T-helper 17 cell (primary cell): ENCODE measurements at places on chromosomes 6 and 20.

DNA sequence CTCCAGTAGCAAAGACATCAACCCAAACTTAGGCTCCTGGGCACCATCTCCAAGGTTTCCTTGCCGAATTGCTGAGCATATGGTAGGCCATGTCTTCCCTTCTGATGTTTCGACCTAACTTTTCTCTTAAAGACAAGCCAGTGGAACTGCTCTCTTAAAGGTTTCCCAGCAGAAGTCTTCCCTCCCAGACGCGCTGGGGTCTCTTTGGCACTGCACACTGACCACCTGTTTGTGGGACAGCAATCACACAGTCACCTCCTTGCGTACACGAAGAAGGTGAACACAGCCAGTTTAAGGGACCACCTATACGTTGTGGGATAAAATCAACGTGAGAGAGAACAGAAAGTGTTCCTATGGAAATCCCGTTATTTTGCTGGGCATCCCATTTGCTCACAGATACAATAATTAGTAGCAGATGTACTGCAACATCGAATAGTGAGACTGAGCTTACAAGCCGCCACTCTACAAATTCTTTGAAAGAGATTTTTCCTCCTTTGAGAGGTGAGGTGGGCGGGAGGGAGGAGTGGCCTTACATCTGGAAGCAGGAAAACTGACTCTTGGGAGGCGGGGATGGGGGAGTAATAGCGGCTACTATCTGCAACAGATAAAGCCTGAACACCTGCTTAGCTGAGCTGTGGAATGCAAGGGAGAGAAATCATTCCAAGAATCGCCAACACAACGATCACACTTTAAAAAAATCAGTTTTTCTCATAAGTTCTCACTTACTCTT, 9.9 kb downstream of the GRIK2 start:
- no peak for DNase-seq

- DNase-seq, result no peak
Measured at GRCh38 chr20:62337558-62338293, 29.4 kb downstream of the LAMA5 start.

DNA sequence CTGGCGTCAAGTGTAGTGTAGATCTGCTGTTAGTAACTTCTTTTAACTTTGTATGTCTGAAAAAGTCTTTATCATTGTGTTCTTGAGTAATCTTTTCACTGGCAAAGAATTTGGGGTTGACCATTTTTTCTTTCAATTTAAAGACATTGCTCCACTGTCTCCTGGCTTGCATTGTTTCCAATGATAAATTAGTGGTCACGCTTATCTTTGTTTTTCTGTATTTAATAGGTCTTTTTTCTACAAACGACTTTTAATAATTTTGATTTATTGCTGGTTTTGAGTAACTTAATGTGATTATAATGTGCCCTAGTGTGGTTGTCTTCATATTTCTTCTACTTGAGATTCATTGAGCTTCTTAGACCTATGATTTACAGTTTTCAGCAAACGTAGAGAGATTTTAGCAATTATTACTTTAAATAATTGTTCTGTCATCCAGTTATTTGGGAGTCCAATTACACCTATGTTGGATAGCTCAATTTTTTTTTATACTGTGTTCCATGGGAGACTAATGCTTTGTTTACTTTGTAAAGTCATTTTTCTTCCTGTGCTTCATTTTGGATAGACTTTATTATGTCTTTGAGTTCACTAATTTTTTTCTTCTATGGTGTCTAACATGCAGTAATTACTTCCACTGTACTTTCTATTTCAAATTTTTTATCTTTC, 38.3 kb upstream of the HEY2 start:
- no peak for DNase-seq

DNA sequence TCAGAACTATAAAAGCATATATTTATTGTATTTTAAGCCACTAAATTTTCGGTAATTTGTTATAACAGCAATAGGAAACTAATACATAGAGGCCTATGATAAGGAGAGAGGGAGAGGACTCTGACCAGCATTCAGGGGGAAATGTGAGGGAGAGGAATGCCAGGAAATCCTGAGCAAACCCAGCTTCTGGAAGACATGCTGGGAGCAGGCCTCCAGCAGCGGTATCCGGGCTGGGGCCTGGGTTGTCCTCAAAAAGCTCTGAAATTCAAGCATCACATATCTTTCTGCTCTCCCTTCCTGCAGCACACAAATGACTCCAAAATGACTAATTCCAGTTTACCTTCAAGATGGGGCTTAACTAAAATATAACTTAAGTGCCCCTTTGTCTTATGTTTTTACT, 33.4 kb upstream of the RIMS1 start:
- DNase-seq, result no peak

GRCh38 chr6:52749556-52750152, 13.6 kb downstream of the GSTA2 start:
- no peak for DNase-seq

DNA sequence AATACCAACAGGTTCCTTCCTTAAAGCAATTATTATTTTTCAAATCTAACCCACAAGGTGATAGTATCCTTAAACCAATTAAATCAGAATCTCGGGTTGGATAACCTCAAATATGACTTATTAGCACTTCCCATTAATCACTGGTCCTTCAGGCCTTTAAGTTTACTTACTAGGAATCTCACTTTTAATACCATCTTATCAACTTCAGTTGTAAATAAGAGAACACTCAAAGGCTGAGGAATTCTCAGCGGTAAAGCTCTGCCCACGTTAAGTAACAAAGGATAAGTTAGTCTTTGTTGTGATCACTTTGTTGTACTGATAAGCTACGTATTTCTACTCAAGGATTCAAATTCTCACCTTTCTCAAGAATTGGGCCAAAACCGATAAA, 82.0 kb downstream of the OR2B2 start:
- no peak for DNase-seq

- no peak for DNase-seq
Measured at GRCh38 chr6:36662827-36663256, 15.7 kb upstream of the CDKN1A start.

GRCh38 chr20:37007898-37008649, 56.6 kb upstream of the SAMHD1 start:
- DNase-seq, result no peak

GRCh38 chr6:67200626-67201403, 1434.3 kb upstream of the ADGRB3 start:
- DNase-seq, result no peak

DNA sequence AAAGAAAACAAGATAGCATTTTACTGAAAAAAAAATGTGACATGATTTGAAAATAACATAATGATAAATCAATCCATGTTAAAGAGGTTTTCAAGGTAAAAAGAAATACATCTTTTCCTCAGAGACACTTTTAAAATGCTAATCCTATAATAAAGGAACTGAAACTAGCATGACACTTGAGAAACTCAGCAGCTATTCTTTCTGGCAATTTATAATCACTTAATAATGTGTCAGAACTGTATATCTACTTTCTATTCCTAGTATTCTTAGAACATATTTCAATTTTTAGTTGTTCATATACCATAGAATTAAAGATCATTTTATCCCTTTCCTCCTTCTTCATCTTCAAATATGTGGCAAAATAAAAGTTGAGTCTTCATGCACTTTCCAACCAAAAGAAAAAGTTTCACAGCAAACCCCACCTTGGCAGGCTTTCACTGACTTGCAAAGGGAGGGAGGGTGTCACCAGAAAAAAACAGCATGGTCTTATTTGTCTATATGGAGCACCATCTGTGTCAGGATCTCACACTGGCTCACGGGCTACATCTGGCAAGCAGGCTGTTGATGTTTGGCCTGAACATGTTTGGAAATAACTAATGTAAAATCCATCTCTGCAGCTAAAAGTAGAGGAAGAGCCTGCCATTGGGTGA, 48.5 kb downstream of the FHL5 start:
- DNase-seq, result no peak

DNA sequence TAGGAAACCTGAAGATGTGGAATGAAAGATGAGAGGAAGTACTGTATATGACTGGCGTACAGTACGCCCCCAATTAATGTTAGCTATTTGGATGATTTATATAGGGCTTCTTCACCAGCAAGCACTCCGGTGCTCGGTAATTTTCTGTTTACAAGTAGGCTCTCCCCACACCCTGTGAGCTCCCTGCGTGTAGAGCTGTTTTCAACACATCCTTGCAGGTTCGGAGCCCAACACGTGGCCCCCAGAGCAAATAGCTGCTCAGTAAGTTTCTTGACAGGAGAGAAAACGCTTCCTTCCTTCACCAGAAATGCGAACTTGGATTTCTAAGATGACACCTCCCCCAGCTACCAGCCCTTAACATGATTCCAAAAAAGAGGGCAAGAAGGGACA, 1.2 kb upstream of the RAB22A start:
- DNase-seq, result no peak

- no peak for DNase-seq
Measured at GRCh38 chr20:50713657-50714101, 17.7 kb upstream of the PARD6B start.

- DNase-seq, result no peak
Measured at GRCh38 chr6:136945711-136946121, 23.6 kb downstream of the SLC35D3 start.

DNA sequence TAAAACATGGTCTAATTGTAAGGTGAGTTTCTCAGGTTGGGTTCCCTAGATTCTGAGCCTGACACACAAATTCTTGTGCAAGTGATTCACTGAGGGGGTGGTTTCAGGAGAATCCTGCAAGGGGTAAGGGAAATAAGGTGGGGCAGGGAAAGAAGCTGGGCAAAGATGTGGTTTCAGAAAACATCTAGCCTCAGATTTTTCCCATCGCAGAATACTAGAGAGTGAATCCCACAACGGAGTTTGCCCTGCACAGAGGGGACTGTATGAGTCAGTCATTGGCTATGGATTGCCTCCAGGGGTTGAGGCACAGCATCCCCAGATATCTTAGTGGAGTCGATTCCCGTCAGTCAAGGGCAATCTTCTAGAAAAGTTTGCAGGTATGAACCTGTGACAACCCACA, 65.2 kb downstream of the PRL start:
- no peak for DNase-seq

GRCh38 chr20:50303573-50304500, 113.2 kb downstream of the CEBPB start:
- no peak for DNase-seq

DNA sequence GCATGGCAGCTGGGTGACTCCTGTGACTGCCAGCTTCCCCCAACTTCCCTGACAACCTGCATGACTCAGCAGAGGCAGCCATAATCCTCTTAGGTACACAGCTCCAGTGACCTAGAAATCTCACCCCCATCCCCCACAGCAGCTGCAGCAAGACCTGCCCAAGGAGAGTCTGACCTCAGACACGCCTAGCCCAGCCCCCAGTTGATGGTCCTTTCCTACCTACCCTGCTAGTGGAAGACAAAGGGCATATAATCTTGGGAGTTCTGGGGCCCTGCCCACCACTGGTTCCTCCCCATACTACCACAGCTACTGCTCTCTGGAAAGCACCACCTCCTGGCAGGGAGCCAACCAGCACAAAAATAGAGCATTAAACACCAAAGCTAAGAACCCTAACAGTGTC, 90.2 kb downstream of the F13A1 start:
- no peak for DNase-seq

- DNase-seq, result no peak
Measured at GRCh38 chr6:127939442-127940066, 38.7 kb upstream of the THEMIS start.

DNA sequence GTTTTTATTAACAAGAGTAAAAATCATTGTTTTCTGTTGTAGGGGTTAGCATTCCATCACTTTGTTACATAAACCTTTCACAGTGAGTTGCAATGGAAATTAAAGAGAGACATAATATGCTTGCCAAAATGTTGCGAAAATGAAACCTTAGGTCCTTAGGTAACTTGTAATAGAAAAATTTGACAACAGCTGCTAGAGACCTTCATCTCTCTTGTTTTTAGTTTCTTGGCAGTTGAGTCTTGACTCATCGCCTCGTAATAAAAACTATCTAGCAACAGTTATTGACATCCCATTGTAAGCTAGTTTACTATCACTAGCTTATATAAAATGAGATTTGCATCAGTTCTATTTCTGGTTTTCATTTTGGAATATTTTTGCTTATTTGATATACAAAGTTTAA, 179.0 kb upstream of the MMS22L start:
- DNase-seq, result no peak

DNA sequence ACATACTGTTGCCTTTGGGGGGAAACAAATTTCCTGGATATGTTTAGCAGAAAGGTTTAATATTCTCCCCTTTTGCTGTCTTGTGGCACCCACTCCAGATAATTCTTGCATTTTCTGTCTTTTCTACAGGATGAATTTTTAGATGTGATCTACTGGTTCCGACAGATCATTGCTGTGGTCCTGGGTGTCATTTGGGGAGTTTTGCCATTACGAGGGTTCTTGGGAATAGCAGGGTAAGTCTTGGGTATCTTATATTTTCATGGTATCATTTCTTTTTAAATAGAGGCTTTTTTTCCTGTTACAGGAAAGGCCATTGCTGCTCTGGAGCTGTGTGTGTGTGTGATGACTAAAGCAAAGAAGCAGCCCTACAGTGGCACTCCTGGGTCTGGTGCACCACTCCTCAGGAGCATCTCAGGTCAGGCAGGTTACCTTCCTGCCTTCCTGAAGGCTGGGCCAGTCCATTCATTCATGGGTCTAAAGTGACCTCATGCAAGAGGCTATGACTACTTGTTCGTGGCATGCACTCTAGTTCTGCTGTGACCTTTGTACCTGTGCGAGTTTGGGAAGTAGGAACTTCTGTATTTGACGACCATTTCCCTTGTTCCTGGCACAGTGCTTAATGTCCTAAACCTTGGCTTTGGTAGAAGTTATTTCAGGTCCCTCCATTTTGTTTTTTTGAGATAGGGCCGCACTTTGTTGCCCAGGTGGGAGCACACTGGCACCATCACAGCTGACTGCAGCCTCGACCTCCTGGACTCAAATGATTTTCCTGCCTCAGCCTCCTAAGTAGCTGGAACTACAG, 2.2 kb downstream of the RAB5IF start:
- DNase-seq, result no peak
